Right cardiac atrium (tissue), 5 donors: ENCODE measurements at places on chromosomes 12 and 14. TPM values are rescaled to one million over a fixed set of nuclear protein-coding genes. Genes with fewer than 3 reads are reported as not detected.

Gene PTPRR
- 0.76 TPM for total RNA-seq

Gene OTX2
- total RNA-seq: not detected

Gene SCNN1A
- 0.36 TPM for total RNA-seq

Gene ANO6
- total RNA-seq: 51.0 TPM

Gene IGF1
- total RNA-seq: 71.9 TPM

Gene PRR4
- 2.1 TPM for total RNA-seq

Gene CATSPERB
- total RNA-seq: 2.8 TPM

Gene CLEC2D
- 13.5 TPM for total RNA-seq

Gene AKAP6
- 123 TPM for total RNA-seq
